ENCODE measurements at places on chromosomes 1 and 21.
A peak's percentile ranks its signal among the peaks of the same experiment; 100 is the strongest.

GRCh38 chr1:201876148-201876818 lies 12.4 kb upstream of the SHISA4 start:
- no peak for DNase-seq

- peak; percentile 91 for DNase-seq
These were observed 37.0 kb downstream of the NUAK2 start for GRCh38 chr1:205284420-205285144.

GRCh38 chr21:17554679-17555465 lies 42.0 kb downstream of the CXADR start:
- DNase-seq, result no peak

- no peak for DNase-seq
These were observed 169.9 kb downstream of the BRINP2 start for GRCh38 chr1:177340601-177341067.

- no peak for DNase-seq
These were observed 145.1 kb downstream of the SIPA1L2 start for GRCh38 chr1:232484856-232485255.

- no peak for DNase-seq
These were observed 3.4 kb upstream of the PADI2 start for GRCh38 chr1:17122521-17123164.

All from CD4-positive, alpha-beta T cell treated with Interferon alpha-2 for 1 hour (primary cell).